ENCODE measurements at places on chromosomes 7 and 10.
A peak's percentile ranks its signal among the peaks of the same experiment; 100 is the strongest.

- DNase-seq: no peak
These were observed 111.7 kb upstream of the COBL start for GRCh38 chr7:51428217-51428887.

DNA sequence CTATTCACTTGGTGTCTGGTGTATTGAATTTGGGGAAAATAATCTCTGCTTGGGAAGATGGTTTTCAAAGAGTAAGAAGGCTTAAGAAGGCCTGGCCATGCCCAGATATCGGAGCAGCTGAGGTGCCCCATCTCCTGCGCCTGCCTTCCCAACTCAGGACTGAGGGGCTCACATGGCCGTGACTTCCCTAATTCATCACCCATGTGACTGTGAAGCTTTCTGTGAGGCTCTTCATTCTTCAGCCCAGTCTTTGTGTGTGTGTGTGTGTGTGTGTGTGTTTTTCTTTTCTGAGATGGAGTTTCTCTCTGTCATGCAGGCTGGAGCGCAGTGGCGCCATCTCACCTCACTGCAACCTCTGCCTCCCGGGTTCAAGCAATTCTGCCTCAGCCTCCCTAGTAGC is 53.2 kb downstream of the PROSER2 start:
- DNase-seq: no peak

GRCh38 chr7:285731-286130 is 4.2 kb upstream of the FOXL3 start:
- DNase-seq: no peak

GRCh38 chr10:112875476-112876267 is 74.4 kb upstream of the TCF7L2 start:
- DNase-seq: peak; percentile 60

DNA sequence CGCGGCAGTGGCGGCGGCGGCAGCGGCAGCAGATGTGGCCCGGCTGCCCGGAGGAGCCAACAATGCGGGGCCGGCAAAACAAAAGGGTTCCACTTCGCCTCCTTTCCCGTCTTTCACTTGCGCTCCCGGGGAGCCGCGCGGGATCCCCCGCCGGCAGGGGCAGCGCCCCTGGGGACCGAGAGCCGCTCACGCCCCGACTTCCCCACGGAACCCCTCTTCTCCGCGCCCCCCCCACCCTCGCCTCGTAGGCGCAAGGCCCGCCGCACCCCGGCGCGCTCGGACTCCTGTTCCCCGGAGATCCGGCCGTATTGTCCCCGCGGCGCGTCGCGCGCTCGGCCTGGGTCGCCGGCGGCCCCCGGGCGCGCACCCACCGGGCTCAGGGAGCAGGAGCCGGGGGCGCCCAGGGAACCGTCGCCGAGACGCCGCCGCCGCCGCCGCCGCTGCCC is 854 bp downstream of the CTBP2 start:
- DNase-seq: no peak

GRCh38 chr7:45122975-45123860 is 11.7 kb upstream of the TBRG4 start:
- no peak for DNase-seq

- DNase-seq: no peak
These were observed 208.2 kb upstream of the PRKCQ start for GRCh38 chr10:6788231-6788630.

DNA sequence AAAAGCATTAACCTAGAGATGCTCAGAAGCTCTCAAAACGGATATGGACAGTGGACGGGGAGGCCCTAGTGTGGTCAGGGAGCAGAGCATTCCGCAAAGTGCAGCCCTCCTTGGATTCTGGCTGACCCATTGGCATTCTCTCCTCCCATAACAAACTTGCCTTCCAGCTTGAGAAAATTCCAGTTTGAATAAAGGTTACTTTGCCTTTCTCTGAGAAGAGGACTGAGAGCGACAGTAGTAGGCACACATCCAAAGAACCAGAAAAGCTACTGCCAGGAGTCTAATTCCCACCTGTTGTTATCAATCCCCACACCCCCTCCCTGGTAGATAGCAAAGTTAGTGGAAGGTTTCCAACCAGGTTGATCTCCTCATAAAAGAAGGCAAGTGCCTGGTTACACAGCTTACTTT is 84.7 kb upstream of the TRIL start:
- DNase-seq: no peak

- peak; percentile 91 for DNase-seq
These were observed 117.3 kb downstream of the FANK1 start for GRCh38 chr10:126013489-126014281.

DNA sequence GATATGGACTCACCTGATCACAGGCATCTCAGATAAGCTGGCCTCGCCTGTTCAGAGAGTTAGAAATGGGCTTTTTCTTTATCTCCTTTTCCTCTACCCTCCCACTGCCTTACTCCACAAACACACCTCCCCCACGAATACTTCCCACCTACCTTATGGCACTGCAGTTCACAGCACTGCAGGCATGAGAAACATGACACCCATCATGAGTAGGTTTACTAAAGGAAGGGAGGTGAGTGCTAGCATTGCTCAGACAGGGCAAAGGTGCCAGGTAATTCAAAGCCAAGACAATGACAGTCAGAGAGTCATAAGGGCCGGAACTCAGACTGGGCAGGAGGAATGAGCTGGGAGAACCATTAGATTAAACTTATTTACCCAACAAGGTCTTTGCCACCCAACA is 220.6 kb downstream of the FAM107B start:
- no peak for DNase-seq

DNA sequence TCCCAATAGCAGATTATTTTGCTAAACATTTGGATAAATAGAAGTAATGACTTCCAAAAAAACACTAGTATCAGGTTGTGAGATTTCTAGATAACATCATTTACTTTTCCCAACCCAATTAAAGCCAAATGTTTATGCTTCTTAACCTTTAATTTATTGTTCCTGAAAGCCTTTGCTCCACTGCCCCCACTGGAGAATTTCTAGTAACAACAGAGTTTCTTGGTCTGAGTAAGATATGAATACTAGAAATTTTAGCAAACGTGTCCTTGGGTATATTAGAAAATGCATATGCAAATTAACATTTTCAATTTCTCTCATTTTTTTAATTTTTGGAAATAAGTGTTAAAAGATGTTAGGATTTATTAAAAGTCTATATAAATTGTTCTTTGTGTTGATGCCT is 958.0 kb upstream of the PHF14 start:
- DNase-seq: no peak

DNA sequence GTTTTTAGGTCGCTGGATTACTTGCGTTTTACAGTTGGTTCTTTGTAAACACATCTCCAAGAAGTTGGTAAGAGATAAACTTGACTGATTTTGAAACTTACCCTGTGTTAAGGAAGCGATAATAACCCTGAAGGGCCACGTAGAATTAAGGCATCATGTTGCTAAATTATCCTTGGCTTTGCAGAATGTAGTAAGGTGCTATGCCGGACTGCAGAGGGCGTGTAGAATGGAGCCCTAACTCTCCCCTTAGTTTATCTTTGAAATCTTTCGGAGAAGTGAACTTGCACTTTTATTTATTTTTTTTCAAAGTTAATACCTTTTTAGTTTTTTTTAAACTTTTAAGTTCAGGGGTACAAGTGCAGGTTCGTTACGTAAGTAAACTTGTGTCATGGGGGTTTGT is 208.8 kb upstream of the DKK1 start:
- no peak for DNase-seq

GRCh38 chr10:119370972-119371703 is 163.8 kb downstream of the GRK5 start:
- peak; percentile 90 for DNase-seq

- no peak for DNase-seq
These were observed 1.2 kb downstream of the YWHAG start for GRCh38 chr7:76357475-76358010.

- no peak for DNase-seq
These were observed 1157.6 kb upstream of the CELF2 start for GRCh38 chr10:9860045-9860444.

DNA sequence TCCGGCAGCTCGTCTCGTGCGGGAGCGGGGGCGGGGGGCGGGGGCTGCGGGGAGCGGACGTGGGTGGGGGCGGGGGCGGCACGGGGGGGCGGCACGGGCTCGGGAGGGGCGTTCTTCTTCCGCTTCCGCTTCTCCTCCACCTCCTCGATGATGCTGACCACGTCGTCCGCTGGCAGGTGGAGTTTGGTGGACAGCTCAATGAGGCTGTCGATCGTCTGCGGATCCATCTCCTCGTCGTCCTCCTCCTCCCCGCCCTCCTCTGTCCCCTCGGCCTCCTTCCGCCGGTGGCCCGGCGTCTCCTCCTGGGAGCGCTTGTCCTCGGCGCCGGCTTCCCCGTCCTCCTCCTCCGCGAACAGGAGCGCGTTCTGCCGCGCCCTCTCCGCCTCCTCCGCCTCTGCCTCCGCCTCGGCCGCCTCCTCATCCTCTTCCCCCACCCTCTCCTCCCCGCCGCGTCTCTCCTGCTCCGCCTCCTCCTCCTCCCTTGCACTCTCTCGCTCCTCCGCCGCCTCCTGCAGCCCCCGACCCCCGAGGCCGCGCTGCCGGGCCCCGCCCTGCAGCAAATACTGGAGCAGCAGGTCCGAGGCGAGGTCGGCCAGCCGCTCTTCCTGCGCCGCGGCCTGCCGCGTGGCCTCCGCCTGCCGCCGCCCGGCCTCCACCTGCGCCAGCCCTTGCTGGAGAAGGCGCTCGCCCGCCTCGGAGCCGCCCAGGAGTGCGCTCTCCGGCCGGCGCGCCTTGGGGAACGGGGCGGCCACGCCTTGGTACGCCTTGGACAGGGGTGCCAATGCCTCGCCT is 1.9 kb downstream of the VGF start:
- no peak for DNase-seq

- DNase-seq: no peak
These were observed 147.0 kb upstream of the FAM20C start for GRCh38 chr7:45106-46090.

DNA sequence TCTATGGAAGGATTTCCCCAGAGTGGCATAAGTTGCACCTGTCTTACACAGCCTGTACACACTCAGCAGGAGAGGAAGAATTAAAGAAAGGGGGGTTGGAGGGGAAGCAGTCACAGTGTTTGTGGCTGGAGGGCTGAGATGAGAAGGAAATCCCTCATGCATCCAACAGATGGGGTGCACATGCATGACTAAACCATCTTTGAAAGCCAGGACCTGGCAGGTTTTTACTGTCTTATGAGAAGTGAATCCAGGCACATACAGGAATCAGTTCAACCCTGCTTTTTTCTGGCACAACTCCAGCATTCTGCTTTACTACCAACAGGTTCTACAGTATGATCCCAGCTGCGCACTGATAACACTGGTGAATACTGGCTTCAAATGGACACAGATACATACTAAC is 107.7 kb downstream of the CACNA2D1 start:
- DNase-seq: peak; percentile 9

DNA sequence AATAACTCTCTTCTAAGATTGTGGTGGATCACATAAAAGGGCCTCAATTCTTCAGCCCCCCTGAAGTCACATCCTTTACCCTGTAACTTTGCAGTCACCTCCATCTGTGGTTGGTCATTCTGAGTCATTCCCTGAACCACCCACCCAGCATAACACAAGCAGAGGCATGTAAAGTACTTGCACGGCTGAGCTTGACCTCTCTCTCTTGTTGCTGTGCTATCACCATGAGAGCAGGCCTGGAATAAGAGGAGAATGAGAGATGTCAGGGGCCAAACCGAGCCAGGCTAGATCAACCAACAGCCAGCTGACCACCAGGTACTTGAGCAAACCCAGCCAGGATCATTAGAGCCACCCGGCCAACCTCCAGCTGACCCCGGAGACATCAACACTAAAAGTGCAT is 13.5 kb upstream of the STK17A start:
- DNase-seq: peak; percentile 91

GRCh38 chr10:13651969-13652720 is 65.4 kb downstream of the PRPF18 start:
- no peak for DNase-seq

- DNase-seq: peak; percentile 79
These were observed 43.4 kb downstream of the GLRX3 start for GRCh38 chr10:130179640-130180039.

DNA sequence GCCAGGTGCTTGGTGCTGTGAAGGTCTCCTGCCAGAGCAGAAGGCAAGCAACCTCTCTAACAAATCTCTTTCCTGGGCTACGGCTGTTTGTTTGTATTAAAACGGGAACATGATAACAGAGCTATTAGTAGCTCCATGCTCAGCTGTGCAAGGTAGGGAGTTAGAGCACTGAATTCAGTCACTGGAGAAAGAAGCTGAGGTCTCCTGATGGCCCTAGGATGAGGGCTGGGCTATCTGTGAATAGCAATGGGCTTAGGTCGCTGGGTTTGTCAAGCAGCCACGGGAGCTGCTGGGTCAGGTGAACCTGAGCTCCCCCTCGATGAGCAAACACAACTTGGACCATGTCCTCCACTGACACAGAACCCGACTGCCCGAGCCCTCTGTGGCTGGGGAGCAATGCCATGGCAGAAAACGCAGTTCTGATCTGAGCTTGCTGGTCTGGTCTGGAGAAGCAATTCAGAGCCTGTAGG is 24.4 kb downstream of the TACC2 start:
- DNase-seq: no peak

- no peak for DNase-seq
These were observed 19.4 kb upstream of the ANTXRL start for GRCh38 chr10:46267132-46267985.

GRCh38 chr10:85045046-85045445 is 716.7 kb downstream of the CCSER2 start:
- no peak for DNase-seq

GRCh38 chr7:123485187-123485586 is 49.2 kb downstream of the IQUB start:
- DNase-seq: no peak

GRCh38 chr7:30937416-30937815 is 25.8 kb downstream of the AQP1 start:
- DNase-seq: no peak

DNA sequence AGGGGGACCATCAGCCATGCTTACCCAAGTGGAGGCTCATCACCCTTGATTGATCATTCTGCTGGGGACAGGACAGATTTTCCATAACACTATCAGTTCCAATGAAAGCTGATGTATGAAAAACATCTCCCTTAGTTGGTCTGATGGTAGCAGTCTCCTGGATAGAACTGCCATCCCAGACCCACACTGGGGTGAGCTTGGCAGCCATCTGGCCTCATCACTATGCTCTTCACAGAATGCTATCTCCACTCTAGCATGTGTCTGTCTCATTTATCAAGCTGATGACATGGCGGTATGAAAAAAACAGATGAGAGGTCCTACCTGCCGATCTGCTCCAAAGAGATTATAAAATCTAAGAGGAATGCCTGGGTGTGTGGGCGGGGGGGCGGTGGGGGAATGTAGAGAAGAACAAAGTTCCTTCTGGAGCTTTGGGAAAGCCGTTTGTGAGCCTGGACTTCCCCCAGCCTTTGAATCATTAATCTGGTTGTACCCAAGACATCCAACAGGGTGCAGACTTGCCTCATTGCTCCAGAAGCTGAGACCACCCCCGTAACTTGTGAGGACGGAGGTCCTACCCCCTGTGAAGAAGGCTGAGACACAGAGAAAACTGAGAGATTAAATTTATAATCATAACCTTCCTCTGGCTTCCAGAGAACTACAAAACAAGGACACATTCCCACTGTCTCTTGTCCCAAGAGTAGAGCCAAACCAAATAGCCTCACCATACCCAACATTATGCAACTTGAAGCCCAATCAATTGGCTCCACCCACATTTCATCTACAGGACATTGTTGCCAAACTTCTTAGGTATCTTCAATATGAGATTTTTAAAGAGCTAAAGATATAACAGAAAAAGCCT is 340.8 kb downstream of the KCNMA1 start:
- no peak for DNase-seq

- DNase-seq: no peak
These were observed 1.9 kb downstream of the PIK3AP1 start for GRCh38 chr10:96718304-96718990.

- DNase-seq: no peak
These were observed 87.4 kb downstream of the CELF2 start for GRCh38 chr10:11104772-11105675.

- DNase-seq: no peak
These were observed 159.8 kb upstream of the MTPN start for GRCh38 chr7:136136906-136137454.

GRCh38 chr7:144018065-144018464 is 17.9 kb downstream of the OR6B1 start:
- no peak for DNase-seq

Measured in astrocyte of the spinal cord (primary cell).